Stimulated activated CD8-positive, alpha-beta memory T cell treated with anti-CD3 and anti-CD28 coated beads, Interleukin-7, amount 100 ng/mL, for 1 hour (primary cell): ENCODE measurements at places on chromosomes 2 and 18.

DNA sequence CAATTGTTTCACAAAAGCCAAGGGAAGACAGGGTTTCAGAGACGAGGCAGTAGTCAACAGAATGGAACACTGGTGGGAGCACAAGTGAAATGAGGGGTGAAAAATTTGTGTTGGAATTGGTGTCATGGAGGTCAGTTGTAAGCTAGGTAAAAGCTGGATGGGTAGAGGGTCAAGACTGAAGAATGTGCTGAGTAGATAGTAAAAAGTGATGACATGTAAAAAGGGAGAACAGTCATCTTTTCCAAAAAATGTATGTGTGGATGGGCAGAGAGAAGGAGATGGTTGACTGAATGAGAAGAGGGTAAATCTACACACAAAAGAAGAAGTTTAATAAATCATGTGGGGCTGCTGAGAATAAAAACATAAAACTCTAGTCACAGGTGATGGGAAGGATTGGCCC, 92.7 kb upstream of the COL3A1 start:
- no peak for DNase-seq

DNA sequence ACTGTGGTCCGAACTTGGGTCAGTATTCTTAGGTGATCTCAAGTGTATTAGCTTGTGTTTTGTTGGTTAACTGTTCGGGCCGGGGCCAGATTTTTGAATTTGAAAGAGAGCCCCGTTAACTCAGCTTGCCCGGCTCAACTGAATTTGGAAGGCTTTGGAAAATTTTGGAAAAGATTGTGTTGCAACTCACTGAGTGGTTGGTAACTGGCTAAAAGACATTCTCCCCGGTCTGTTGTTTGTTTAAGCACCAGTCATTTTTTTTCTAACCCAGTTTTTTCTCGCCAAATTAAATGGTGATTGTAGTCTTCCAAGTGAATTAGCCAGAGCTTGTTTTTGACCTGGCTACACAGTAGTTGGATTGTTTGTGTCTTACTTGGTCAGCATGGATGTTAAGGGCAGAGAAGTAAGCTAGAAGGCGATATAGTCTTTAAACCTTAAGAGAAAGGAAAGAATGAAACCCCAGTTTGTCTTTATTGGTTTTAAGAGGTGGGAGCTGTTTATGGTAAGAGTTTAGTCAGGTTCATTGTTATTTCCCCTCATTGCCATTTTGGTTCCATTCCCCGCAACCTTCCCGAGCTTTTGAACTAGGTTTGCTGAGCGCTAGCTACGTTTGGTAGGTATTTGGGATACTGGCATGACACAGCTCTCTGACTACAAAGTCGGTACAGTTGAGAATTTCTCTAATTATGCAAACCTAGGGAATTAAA, 2.4 kb downstream of the MAP4K4 start:
- DNase-seq, result no peak

DNA sequence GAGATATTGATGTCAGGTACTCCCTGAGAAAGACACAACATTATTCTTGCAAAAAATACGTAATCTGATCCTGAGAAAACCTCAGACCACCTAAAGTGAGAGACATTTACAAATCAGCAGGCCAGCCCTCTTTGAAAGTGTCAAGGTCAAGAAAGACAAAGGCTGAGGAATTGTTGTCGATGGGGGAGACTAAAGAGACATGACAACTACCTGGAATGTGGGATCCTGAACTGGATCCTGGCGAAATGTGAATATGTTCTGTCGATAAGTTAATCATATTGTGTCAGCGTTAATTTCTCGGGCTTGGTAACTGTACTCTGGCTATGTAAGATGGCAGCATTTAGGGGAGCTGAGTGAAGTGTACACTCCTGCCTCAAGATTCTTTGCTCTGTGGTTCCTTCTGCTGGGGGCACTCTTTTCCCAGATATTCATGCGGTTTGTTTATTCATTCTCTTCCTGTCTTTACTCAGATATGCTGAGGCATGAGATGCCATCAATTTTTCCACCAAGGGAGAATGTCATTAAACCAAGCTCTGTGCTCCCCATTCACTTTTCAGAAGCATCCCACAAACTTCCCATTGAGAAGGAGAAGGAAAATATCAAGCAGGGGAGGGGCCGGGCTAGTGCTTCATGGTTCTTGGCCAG, 154.9 kb downstream of the CAPN13 start:
- no peak for DNase-seq

- no peak for DNase-seq
Measured at GRCh38 chr18:8912348-8913326, 189.9 kb upstream of the NDUFV2 start.

DNA sequence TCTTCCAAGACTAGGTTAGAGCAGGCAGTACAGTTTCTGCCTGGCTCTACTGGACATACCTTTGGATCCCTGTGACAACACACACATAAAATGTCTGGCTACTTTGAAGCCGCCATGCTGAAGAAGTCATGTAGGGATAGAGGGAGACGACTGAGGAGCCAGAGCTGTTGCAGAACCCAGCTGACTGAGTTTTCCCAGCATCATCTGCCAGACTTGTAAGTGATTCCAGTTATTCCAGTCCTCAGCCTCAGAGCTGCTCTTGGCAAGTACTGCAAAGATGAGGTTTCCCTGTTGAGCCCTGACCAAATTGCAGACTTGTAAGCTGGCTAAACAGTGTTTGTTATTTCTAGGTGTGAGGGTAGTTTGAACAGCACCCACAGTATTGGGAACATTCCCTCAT, 31.5 kb upstream of the TSPYL6 start:
- no peak for DNase-seq
